ENCODE measurements at places on chromosomes 2 and 18. TPM values are rescaled to one million over a fixed set of nuclear protein-coding genes. Genes with fewer than 3 reads are reported as not detected.

The IL37 gene
- total RNA-seq: not detected

The PECR gene
- total RNA-seq: 4.5 TPM

The TEKT4 gene
- not detected for total RNA-seq

The TIGD1 gene
- 3.0 TPM for total RNA-seq

The ACSL3 gene
- total RNA-seq: 54.6 TPM

The ARL6IP6 gene
- 12.9 TPM for total RNA-seq

The SGPP2 gene
- total RNA-seq: not detected

The SPATA3 gene
- total RNA-seq: not detected

The HTR2B gene
- 9.4 TPM for total RNA-seq

The ERFE gene
- 2.3 TPM for total RNA-seq

The GAD1 gene
- not detected for total RNA-seq

DNA sequence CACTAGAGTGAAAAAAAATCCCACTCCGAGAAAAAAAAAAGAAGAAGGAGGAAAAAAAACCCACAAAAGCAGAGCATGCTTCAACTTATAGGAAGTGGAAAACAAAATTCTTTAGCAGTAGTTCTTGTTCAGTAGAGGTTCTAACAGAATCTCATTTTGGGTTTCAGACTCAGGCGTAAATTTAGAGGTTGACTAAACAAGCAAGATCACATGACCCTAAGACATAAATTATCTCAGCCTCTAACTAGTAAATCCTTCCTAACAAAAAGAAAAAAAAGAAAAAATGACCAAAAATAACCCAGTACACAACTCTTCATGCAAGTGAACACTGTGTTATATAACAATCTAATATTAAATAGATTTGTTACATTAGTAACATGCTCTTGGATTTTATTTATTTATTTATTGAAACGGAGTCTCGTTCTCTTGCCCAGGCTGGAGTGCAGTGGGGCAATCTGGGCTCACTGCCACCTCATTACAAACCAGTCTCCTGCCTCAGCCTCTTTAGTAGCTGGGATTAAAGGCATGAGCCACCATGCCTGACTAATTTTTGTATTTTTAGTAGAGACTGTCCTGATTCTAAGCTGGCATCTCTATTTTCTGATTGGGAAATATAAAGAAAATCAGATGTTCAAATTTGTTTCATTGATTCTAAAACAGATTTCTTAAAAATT lies 35.4 kb downstream of the PPP4R3B start:
- DNase-seq: no peak

- no peak for DNase-seq
Observed at GRCh38 chr2:201959198-201959597, 74.5 kb upstream of the FZD7 start.

DNA sequence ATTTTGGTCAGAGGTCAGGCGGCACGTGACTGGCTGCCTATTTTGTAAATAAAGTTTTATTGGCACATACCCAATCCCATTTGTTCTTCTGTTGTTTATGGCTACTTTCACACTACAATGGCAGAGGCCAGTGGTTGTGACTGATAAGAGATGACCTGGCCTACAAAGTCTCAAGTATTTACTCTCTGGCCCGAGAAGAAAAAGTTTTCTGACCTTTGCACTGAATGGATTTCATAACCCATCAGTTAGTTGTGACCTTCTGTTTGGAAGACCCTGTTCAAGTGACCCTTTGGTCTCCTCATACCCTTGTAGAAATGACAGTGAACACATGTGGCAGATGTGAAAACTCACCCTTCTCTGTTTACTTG lies 121.4 kb upstream of the MGAT5 start:
- no peak for DNase-seq

DNA sequence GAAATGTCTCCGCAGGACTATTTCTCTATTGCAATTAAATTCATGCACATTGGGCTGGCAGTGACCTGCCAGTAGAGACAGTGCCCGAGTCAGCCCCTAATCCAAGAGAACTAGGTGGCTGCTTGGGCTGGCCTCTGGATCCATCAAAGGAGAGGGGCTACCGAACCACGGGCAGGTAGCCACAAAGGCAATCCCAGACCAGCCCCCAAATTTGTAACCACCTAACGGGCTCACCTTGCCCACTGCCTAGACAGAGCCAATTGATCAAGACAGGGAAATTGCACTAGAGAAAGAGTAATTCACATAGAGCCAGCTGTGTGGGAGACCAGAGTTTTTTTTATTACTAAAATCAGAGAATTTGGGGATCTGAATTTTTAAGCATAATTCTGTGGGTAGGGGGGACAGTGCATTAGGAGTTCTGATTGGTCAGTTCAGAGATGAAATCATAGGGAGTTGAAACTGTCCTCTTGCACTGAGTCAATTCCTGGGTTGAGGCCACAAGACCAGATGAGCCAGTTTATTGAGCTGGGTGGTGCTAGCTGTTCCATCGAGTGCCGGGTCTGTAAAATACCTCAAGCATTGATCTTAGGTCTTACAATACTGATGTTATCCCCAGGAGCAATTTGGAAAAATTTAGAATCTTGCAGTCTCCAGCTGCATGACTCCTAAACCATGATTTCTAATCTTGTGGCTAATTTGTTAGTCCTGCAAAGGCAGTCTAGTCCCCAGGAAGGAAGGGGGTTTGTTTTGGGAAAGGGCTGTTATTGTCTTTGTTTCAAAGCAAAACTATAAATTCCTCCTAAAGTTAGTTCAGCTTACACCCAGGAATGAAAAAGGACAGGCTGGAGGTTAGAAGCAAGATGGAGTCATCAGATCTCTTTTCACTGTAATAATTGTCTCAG lies 260.4 kb upstream of the SP5 start:
- no peak for DNase-seq

DNA sequence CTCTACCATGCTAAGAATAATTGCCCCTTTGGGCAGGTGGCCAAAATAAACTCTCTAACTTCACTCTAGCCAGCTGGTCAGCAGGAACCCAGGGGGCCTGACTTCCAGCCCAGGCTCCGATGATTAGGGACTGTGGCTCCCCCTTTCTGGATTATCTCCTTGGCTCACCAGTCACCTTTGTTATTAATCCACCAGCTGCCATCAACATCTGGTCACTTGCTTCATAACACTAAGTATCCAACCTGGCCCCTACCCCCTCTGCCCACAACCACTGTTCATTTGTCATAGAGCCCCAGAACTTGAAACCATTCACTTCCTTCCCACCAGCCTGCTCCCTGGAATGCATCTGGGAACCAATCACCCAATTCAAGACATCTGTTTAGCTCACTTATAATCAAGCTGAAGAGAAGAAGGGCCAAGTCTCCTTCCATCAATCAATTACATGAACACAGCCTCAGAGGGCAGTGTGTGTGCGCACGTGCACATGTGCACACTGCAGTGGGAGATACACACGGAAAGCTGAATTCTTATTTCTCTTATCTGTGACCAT lies 215.1 kb downstream of the ALK start:
- no peak for DNase-seq

DNA sequence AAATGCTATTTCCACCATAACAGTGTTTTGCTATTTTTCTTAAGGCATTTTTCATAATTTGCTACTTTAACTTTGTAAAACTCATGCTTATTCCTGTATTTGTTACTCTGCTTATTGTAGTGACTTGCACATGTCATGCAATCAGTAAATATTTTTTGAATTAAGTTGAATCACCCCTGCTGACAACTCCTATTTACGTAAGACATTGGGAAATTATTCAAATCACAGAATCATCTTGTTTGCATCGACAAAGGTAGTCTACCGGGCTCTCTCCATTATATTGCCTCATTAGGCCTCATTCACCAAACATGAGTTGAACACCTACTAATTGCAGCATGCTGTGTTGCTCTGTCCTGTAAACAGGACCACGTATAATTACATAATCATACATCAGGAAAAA lies 478.5 kb upstream of the ZEB2 start:
- DNase-seq: no peak

GRCh38 chr18:50410008-50410407 lies 35.2 kb downstream of the SKA1 start:
- no peak for DNase-seq

- DNase-seq: no peak
Observed at GRCh38 chr18:77635451-77635850, 385.8 kb downstream of the GALR1 start.

- DNase-seq: no peak
Observed at GRCh38 chr2:60468382-60469085, 84.9 kb downstream of the BCL11A start.

DNA sequence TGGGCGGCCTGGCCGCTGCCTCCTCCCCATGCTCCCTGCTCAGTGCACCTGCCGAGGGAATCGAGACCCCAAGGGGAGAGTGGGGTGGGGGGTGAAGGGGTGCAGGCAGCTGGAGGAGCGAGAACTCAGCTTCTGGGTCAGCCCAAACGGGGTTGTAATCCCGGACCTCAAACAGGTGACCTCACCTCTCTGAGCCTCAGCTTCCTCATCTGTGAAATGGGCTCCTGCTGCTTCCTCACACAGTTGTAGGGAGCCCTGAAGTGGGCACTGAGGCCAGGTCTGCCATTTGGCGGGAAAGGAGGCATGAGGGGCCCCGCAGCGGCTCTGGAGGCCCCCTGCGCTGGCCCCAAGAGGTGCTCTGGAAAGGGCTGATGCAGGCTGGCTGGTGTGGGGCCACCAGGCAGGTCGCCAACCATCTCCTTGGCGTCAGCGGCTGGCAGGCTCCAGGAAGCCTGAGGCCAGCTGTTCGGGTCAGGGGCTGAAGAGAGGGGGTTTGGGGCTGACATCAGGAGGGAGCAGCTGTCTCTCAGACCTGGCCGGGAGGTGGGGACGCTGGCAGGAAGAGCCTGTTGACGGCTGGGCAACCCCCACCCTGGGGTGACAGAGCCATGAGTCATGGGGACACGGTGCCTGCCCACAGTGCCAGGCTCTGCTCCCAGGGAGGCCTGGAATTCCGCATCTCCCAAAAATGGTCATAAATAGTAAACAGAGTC lies 4.9 kb downstream of the KLHL30 start:
- no peak for DNase-seq

DNA sequence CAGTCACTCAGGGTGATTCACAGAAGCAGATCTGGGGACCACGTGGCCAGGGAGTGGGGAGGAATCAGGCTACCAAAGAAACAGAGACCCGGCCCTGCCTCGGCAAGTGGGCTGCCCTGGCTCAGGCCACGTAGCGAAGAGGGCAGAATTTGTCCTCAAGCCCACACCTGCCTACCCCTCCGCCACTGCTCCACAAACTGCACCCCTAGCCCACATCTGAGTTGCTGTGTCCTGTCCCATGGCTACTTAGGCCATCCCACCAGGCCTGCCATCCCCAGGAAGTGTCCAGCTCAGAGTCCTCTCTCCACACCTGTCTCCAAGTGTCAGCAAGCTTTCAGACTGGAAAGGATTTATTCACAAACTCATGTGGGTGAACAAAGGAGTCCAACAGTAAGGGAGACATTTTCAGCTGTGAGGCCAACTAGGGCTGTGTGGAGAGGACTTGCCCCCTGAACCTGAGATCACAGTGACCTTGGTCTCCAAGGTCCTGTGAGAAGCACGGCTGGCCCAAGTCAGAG lies 31.7 kb upstream of the ASPRV1 start:
- peak; percentile 19 for DNase-seq

DNA sequence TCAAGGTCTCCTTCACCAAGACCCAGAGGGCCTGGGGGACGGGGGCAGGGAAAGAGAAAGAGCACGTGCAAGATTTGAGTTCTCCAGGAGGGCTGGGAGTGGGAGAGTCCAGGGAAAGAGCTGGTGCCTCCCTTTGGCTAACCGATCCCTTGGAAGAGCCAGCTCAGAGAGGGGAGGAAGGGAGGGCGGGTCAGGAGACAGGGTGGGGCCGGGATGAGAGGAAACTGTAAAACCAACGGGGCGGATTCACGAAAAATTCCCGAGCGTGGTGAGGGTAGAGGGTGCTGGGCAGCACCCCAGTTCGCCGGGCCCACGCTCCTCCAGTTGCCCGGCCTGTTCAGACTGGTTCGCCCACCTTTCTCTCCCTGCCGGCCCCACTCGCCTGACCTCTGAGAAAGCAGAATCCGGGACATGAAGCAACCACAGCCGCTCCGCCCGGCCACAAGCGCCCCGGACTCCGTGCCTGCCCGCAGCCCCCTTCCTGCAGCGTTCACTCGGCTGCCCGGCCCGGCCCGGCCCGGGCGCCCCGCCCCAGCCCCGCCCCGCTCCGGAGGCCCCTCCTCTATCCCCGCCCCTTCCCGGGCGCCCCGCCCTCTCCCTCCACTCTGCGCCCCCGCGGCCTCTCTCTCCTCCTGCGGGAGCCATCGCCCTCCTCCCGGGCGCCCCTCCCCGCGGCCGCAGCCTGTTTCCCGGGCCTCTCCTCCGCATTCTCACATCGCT lies 230.9 kb upstream of the SMAD2 start:
- peak; percentile 94 for DNase-seq

GRCh38 chr18:75201282-75202270 lies 7.4 kb downstream of the PTGR3 start:
- no peak for DNase-seq

DNA sequence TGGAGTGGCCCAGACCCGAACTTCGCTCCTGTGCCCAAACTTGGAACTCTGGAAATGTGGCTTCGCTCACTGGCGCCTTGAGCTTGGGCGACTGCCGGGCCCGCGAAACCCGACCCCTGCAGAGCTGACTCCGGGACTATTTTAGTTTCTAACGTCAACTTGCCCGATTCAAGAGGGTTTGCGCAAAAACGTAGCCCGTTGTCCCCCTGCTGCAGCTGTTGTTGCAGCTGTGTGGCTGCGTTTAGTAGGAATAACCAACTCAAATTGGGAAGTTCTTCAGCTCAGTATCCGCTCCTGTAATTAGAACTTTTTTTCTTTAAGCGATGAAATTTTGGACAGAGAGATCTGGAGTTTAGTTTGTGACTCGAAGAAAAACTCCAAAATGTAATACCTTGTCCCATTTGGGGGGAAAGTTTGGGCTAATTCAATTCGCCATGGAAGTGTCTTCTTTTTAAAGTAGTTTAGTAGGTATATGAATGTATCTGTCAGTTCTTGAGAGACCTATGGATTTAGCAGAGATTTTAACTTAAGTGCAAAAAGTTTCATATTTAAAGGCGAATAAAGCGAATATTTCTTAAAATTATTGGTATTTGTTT lies 559 bp downstream of the MYL12A start:
- no peak for DNase-seq

- DNase-seq: no peak
Observed at GRCh38 chr2:169438466-169439072, 40.7 kb upstream of the BBS5 start.

DNA sequence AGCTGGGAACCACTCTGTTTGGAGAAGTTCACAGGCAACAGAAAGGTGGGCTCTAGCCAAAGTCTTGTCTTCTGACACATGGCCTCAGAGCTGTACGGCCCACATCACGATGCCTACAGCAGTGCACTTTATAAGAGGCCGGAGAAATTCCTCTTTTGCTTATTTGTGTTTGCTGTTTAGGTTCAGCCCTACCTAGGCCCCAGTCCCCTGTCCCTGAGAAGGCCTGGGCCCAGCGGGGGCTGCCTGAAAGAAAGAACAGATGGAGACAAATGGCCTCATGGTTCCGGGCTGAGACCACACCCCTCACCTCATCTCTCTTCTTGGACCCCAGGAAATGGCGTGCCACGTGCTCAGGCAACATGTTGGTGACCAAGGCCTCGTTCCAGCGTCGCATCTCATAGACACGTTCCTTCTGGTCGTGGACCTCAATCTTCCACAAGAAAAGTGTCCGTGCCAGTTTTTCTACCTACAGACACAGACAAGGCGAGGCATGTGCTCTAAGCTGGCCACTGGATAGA lies 30.9 kb downstream of the CENPO start:
- no peak for DNase-seq
